ENCODE measurements at places on chromosomes 7 and 10.

- no peak for DNase-seq
These were observed 982 bp downstream of the PGAM1 start for GRCh38 chr10:97426776-97427570.

DNA sequence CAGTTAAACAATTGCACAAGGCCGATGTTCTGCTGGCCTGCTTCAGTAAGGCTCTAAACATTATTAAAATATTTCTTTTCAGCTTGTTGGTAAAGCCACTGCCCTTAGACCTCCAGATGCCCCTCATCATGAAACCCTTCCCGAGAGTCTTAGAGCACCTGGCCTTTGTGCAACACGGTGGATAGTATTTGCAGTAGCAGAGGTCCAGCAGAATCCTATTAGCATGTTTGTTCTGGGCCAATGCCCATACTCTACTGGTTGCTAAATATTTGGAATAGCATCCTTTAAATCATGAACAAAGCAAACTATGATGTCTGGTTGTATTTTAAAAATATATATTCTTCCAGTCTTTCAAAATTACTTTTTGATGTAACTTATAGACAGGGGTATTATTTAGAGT, 584.6 kb downstream of the CNTNAP2 start:
- no peak for DNase-seq

GRCh38 chr7:21044913-21045568, 258.4 kb upstream of the SP8 start:
- no peak for DNase-seq

- no peak for DNase-seq
These were observed 399.0 kb upstream of the C7orf33 start for GRCh38 chr7:148191391-148192065.

GRCh38 chr10:72014197-72014596, 50.0 kb downstream of the CHST3 start:
- DNase-seq: no peak

- DNase-seq: no peak
These were observed 15.4 kb downstream of the TECTB start for GRCh38 chr10:112298581-112298980.
